Trophoblast cell (in vitro differentiated cells and primary cell): ENCODE measurements at places on chromosomes 3 and 15.

GRCh38 chr3:72299321-72299802, 514.4 kb upstream of the PROK2 start:
- no peak for DNase-seq

- no peak for DNase-seq
These were observed 413.9 kb upstream of the C2CD4B start for GRCh38 chr15:62578960-62579359.

DNA sequence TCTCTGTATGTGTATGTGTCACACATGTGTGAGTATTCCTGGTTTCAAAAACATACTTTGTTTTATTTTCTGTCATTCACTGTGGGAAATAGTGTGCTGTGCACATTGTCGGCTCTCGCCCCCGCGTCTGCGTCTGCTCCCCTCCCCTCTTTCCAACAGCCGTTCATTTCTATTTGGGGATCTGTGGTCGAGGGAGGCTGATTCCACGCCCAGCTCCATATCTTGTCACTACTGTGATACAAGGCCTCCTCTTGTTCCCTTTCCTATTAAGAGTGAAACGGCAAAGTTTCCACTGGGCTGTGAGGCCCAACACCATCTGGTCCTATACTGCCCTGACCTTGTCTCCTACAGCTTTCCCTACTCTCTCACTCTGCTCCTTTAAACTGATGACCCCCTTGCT, 172.5 kb upstream of the LRIG1 start:
- no peak for DNase-seq

DNA sequence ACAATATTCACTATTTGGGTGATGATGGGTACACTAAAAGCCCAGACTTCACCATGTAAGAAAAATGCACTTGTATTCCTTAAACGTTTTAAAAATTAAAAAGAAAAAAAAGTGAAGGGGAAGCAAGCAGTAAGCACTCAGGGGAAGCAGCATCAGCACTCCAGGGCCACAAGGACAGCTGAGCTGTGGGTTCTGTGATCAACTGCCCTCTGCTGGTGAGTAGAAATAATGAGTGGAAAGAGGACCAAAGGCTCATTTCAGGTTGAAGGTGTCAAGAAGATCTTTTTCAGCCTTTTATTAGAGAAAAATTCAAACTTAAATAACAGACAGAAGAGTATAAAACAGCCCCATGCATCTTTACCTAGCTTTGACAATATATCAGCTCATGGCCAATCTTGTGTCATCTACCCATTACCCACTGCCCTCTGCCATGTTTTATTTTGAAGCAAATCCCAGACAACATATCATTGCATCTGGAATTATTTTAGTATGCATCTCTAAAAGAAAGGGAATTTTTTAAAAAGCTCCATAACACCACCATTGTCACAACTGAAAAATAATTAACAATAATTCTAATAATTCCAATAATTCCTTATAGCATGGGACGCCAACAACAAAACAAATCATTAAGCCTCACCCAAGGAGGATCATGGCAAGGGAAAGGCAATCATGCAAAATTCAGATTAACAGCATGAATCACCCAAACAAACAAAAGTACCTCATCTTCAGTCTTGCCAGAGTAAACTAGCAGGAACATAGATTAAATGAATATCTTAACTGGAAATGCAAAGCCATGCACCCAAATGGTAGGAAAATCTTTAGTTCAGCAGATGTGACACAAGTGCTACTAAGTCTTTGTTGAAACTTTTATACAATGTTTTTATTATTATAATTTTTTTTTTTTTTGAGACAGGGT, 42.5 kb downstream of the TAMM41 start:
- DNase-seq: peak; percentile 76

DNA sequence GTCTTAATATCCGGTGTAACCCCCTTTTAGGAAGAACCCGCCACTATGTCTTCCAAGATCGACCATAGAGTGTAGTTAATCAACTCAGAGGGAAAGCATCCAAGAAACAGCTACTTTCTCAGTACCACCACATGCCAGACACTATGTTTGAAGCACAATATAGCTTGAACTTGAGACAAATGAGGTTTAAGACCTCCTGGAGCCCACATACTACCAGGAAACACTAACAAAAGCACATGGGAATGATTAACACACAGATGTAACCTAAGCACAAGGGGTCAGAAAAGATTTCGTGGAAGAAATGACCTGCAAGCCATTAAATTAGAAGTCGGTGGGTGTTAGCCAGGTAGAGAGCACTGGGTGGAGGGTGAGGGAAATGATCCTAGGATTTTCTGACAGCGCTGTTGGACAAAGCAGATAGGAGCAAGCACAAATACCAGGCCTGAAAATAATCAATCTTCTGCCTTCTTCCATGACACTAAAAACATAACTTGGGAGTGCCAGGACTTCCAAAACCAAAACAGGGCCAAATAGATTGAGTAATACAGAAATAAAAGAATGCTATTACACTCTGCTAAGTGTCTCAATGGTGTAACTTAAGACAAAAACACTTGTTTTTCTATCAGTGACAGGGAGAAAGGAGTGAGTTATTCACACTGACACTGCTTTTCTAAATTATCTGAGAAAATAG, 213.7 kb downstream of the FOXP1 start:
- no peak for DNase-seq

GRCh38 chr15:39922462-39923092, 2.5 kb upstream of the GPR176 start:
- no peak for DNase-seq

DNA sequence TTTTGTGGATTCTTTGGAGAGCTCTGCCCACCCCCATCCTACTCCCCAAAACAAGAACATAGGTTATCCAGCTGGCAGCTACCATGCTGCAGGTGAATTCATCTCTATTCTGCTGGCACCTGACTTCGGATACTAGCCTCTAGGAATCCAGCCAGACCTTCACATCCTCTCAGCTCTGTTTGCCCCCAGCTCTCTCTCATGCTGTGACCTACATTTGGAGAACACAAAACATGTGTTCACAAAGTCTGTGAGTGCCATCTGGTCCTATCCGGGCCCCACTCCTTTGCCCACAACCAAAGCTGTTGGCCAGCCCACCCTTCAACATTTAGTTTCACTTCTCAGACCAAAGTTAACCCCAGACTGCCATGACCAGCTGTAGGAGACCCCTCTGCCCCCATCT, 89.4 kb upstream of the C3orf80 start:
- no peak for DNase-seq

DNA sequence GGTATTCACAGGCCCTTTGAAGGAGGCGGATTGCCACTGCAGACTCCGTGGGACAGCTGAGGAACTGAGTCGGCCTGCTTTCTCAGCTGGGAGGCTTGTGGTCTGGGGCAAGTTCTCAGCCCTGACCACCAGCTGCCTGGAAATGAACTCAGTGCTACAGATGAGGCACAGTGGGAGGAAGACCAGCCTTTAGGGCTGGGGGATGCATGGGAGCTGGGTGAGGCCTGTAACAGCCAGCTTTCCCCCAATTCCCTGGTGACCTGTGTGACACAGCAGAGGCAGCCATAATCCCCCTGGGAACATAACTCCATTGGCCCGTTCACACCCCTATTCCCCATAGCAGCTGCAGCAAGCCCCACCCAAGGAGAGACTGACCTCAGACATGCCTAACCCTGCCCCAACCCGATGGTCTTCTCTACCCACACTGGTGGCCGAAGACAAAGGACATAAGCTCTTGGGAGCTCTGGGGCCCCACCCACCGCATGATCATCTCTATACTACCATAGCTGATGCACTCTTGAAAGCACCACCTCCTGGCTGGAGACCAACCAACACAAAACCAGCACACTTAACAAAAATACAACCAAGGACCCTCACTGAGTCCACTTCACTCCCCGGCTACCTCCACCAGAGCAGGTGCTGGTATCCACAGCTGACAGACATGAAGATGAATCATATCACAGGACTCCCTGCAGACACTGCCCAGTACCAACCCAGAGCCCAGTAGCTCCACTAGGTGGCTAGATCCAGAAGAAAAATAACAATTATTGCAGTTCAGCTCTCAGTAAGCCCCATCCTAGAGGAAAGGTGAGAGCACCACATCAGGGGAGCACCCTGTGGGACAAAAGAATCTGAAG, 24.9 kb downstream of the ZMAT3 start:
- no peak for DNase-seq

DNA sequence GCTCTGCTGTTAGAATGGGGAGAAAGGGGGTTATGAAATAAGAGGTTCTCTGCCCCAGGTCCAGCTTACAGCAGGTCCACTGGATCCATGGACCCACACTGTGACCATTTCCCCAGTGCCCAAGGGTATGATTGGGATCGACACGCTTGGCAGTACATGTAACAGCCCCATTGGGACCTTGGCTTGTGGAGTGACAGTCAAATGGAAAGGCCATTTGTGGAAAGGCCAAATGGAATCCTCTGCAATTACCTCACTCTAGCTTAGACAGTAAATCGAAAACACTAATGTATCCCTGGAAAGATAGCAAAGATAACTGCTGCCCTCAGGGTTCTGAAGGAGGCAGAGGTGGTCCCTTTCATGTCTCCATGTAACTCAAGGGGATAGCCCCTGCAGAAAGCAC, 109.1 kb downstream of the MINAR1 start:
- no peak for DNase-seq

DNA sequence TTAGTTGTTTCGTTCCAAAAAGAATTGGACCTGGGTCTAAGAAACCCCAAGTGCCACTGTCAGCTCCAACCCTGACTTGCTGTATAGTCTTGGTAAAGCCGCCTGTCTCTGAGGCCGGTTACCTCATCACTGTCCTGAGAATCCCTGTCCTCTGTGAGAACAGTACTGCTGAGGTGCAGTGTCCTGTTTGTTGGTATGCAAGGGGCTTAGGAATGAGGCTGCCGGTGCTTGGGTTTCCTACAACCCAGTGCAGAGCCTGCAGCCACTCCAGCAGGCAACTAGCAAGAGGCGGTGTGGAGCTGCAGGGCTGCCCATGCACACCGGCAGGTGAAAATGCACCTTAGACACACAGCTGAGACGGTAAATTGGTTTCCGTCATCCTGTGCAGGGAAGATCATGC, 52.0 kb upstream of the ATG7 start:
- DNase-seq: no peak

- no peak for DNase-seq
These were observed 31.9 kb downstream of the SPATA16 start for GRCh38 chr3:173109143-173109542.

DNA sequence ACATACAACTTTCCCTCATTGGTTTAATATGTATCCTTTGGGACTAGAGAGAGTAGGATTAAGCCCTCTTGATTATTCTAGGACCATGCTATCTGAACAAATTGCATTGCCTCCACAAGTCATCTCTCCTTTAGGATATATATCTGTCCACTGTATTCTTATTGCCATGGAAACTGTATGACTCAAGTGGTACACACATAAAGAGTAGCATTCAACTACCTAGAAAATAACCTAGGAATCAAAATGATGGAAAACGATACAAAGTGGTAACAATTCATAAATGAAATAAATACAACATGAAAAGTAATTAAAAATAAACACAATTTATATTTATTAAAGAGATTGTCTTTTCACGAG, 212.1 kb upstream of the P2RY1 start:
- DNase-seq: no peak

DNA sequence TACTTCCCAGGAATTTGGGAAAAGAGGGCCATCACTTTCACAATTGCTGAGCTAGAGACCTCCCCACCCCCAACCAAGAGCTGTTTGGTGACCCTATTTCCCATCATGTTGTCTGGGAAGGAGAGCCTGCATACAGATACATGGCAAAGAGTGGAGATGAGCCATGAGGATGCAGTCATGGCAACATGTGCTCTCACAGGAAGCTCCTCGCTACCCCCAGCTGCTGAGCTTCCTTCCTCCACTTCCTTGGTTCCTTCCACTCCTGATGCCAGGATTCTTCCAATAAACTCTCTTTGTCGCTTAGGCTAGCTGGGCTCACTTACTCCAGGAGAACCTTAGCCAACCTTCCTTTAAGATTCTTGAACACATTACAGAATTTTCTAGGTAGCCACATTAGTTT, 48.3 kb upstream of the MUC13 start:
- no peak for DNase-seq

GRCh38 chr3:101512396-101512645, 691 bp downstream of the SENP7 start:
- DNase-seq: no peak

DNA sequence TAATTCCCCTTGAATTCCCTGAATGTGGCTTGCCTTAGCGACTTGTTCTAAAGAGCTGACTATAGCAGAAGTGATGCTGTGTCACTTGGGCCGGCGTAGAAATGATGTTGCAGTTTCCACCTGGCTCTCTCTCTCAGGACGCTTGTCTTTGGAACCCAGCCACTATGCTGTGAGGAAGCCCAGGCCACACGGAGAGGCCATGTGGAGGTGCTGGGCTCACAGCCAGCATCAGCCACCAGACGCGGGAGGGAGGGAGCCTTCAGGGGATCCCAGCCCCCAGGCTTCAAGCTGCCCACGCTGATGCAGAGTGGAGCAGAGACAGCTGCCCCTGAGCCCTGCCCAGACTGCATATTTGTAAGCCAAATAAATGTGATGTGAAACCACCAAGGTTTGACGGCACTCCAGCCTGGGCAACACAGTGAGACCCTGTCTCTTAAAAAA, 18.6 kb downstream of the RNU5B-1 start:
- DNase-seq: no peak

GRCh38 chr3:89025185-89025584, 82.2 kb upstream of the EPHA3 start:
- DNase-seq: no peak

DNA sequence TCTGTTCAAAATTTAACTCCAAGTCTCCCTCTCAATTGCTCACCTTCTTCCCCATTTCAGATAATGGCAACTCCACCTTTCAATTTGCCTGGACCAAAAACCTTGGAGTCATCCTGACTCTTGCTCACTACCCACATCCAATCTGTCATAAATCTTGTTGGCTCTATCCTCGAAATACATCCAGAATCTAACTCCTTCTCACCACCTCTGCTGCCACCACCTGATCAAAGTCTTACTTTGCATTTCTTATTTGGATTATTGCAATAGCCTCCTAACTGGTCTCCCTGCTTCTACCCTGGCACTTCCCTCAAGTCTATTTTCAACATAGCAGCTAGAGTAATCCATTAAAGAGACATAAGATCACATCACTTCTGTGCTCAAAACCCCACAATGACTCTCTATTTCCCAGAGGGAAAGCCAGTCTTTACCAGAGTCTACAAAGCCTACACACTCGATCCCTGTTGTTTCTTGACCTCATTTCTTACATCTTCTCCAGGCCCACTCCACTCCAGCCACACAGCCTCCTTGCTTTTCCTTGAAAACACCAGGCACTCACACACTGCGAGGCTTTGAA, 86.6 kb downstream of the GPR156 start:
- no peak for DNase-seq

- no peak for DNase-seq
These were observed 91.9 kb upstream of the SNRPN start for GRCh38 chr15:24862726-24863521.

GRCh38 chr15:66404532-66404931, 17.8 kb downstream of the MAP2K1 start:
- no peak for DNase-seq
